ENCODE measurements at places on chromosomes 2 and 18. TPM values are rescaled to one million over a fixed set of nuclear protein-coding genes. Genes with fewer than 3 reads are reported as not detected.

GRCh38 chr2:39139511-39140237 is 18.8 kb upstream of the SOS1 start:
- no peak for DNase-seq
- H3K27ac ChIP-seq: no peak overlapping the region
- H3K36me3 ChIP-seq: no peaks in the 10 kb centered on the region
- H3K4me3 ChIP-seq: no peak overlapping the region
- H3K4me1 ChIP-seq: no peaks in the 10 kb centered on the region

TIA1 gene
- total RNA-seq: 115 TPM

PAIP2B gene
- 1.5 TPM for total RNA-seq

PAX8 gene
- 0.51 TPM for total RNA-seq

GRCh38 chr2:181784556-181784955 is 104.2 kb upstream of the NEUROD1 start:
- H3K27me3 ChIP-seq: no peaks in the 10 kb centered on the region
- DNase-seq: peak; percentile 82
- H3K4me3 ChIP-seq: no peak overlapping the region
- peaks cover 25% of the 10 kb centered on the region for H3K4me1 ChIP-seq
- H3K36me3 ChIP-seq: no peaks in the 10 kb centered on the region

DNA sequence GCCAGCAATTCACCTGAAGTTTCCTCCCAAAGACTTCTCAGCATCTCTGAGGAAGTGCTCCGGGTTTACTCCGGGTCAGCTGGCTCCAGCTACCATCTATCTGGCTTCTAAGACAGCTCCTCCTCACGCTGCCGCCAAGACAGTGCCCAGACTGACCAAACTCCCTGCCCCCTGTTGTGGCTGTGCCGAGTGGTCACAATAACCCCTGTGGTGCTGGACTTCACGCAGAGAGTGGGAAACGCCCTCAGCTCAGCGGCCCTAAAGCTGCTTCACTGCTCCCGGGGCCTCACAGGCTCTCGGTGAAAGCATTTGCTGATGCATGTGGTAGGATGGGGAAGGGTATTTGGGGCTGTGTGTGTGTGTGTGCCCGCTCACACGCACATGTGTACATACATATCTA is 154.8 kb upstream of the ZNF236 start:
- no peaks in the 10 kb centered on the region for H3K4me1 ChIP-seq
- H3K27me3 ChIP-seq: no peaks in the 10 kb centered on the region
- DNase-seq: no peak
- no peak overlapping the region for H3K27ac ChIP-seq
- H3K4me3 ChIP-seq: no peak overlapping the region

- H3K27ac ChIP-seq: no peak overlapping the region
- H3K4me3 ChIP-seq: no peak overlapping the region
- no peaks in the 10 kb centered on the region for H3K27me3 ChIP-seq
- no peaks in the 10 kb centered on the region for H3K36me3 ChIP-seq
- no peaks in the 10 kb centered on the region for H3K4me1 ChIP-seq
Measured at GRCh38 chr2:64708829-64709228, 55.1 kb upstream of the SERTAD2 start.

Measured in fibroblast of lung (primary cell).